ENCODE measurements at places on chromosomes 11 and 22.
A peak's percentile ranks its signal among the peaks of the same experiment; 100 is the strongest.

- DNase-seq, result no peak
Measured at GRCh38 chr11:65958291-65958690, 3.2 kb upstream of the SART1 start.

DNA sequence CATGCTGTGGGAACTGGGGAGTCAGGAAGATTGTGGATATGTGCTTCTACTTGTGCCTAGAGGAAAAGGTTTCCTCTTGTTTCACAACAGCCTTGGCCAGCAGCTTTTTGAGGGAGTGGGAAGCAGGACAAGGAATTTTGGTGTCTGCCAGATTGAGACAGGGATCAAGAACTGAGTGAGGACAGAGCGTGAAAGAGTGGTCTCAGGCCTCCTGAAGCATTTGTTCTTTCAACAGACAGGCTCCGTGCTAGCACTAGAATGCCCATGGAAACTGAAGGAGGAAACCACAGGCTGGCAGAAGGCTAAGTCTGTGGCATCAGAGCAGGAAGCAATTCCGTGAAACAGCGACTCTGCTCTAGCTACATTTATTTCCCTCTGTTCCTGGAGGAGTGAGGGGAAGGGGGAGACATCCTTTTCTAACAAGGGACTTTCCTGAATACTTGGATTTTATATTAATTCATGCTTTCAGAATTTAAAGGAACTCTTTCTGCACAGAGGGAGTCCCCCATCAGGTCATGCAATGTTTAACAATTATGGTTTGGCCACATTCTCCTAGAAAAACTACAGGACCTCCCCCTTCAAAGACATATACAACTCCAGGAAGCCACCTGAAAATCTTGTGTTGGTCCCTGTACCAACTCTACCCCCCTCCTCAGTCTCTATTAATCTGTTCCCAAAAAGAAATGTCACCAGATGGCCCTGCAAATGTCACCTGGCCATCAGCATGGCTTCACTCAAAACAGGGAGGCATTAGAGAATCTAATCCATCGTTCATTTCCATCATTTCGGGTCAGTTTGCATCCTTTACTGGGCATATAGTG lies 96.1 kb downstream of the SYT9 start:
- DNase-seq, result peak; percentile 4

GRCh38 chr11:114016986-114017385 lies 42.1 kb downstream of the HTR3A start:
- no peak for DNase-seq

- no peak for DNase-seq
Measured at GRCh38 chr22:22010358-22010757, 27.8 kb upstream of the TOP3B start.

DNA sequence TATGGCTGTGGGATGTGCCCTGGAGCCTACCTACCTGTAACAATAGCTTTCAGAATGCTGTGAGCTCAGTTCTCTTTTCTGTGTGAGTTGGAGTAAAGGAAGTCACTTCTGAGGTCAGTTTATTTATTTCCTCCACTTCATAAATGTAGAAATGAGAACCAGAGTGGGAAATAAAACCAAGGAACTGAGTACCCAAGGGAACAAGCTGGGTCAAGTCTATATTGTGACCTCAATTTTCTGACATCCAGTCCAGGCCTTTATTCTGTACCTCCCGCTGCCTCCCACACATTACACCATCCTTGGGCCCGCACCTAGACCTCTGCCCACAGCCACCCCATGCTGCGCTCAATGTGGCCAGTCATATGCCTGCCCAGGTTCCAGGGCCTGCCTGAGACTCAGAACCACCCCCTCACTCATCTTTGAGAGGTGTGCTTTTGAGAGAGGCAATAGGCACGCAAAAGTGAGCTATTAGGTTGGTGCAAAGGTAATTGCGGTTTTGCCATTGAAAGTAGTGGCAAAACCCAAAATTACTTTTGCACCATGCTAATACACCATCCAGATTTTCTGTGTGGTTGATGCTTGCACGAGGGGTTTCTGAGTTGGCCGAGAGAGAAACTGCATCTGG lies 9.8 kb downstream of the MS4A6E start:
- DNase-seq, result no peak

- DNase-seq, result no peak
Measured at GRCh38 chr11:34199525-34199924, 94.1 kb downstream of the NAT10 start.

GRCh38 chr22:29061773-29062172 lies at the start of gene C22orf31:
Gene C22orf31, minus strand, starts transcription at chr22:29061831. Its CDS starts 39 bp downstream, at chr22:29061792.
- DNase-seq, result peak; percentile 35

DNA sequence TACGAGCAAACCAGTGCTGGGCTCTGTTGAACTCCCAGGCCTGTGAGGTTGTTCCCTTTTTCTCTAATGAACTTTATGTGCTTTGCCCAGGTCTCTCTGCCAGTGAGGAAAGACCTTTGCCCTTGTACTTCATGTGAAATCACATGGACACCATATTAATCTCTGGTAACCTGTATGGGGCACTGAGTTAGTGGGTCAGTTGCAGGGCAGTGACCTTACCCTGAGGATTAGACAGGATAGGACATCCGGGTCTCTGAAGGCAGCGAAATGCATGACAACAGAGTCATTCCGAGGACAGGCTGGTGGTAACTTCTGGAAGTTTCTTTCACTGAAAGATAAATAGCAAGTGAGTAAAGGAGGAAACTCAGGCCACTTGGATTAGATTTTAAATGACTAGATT lies 93.7 kb downstream of the ZBTB16 start:
- DNase-seq, result no peak

DNA sequence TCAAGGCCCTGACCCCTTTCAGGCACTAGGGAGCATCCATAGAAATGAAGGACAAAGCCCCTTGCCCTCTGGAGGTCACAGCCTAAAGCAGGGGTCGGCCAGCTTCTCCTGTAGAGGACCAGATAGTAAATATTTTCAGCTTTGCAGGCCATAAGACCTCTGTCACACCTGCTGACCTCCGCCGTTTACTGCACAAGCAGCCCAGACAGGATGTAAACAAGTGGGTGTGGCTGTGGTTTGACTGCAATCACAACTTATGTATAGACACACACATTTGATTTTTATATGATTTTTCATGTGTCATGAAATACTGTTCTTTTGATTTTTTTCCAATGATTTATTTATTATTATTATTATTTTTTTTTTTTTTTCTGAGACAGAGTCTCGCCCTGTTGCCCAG lies 34.3 kb downstream of the KIAA1671 start:
- DNase-seq, result no peak

- DNase-seq, result peak; percentile 2
Measured at GRCh38 chr11:130483124-130483523, 34.7 kb downstream of the ADAMTS15 start.

DNA sequence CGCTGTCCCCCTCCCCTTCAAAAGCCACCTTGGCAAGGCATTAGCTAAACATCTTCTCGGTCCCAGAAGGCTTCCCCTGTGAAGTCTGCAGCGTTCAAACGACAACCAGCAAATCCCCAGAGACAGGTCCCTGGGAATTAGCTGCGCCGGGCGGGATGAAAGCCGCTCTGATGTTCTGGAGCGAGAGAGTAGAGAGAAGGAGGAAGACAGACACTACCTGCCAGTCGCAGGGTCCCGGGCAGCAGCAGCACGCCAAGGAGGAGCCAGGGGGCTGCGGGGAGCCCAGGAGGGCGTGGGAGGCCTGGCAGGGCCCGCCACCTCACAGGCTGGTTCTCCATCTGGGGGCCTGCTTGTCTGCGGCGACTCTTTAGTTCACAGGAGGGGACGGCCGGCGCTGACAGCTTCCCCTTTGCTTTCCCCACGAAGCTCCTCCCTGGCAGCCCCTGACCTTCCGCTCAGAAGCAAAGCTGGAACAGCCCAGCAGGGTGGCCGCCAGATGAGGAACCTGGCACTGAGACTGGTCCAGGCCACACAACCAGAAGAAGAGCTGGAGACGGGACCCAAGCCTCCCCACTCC lies at the start of gene NFAM1:
TSS of gene NFAM1 (minus strand) at position 384 of the 577 bp plus-strand sequence. CDS start at position 338, 46 bp downstream.
- DNase-seq, result peak; percentile 60

- no peak for DNase-seq
Measured at GRCh38 chr22:32999039-32999815, 59.0 kb downstream of the SYN3 start.

DNA sequence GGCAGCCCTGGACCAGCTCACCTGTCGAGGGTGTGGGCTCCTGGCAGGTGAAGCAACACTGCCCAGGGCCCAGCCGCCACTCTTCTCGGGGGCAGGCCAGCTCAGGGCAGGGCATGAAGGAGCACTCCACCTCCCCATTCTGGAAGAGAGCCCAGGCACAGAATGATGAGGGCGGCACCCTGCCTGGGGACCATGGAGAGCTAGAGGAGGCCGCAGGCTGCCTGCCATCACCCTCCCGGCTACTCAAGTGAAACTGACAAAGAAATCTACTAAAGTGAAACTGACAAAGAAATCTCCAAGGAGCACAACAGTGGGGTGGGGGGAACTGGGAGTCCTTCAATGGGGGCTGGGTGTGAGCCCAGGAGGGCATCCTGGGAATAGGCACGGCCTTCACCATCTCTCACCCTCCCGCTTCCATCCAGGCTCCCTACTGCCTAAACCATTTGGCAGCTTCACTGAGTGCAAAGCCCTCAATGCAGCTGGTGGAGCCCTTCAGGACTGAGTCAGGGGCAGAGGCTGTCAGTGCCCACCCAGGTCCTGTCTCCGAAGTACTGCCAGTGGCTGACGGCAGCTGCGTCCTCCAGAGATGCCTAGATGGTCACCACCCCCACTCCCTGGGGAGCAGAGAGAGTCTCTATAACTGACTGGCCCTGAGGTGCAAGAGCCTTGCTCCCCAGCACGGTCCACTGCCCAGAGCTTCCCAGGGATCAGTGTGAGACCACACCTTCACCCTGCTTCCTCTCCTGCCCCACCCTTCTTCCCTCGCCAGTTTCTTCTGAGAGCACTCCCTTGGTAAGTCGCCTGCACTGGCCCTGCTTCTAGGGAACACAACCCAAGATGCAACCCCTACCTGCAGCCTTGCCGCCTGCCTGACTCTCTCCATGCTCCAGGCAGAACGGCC lies 21.7 kb downstream of the VWCE start:
- peak; percentile 27 for DNase-seq

- DNase-seq, result no peak
Measured at GRCh38 chr11:76665921-76666351, 4.6 kb downstream of the LRRC32 start.

DNA sequence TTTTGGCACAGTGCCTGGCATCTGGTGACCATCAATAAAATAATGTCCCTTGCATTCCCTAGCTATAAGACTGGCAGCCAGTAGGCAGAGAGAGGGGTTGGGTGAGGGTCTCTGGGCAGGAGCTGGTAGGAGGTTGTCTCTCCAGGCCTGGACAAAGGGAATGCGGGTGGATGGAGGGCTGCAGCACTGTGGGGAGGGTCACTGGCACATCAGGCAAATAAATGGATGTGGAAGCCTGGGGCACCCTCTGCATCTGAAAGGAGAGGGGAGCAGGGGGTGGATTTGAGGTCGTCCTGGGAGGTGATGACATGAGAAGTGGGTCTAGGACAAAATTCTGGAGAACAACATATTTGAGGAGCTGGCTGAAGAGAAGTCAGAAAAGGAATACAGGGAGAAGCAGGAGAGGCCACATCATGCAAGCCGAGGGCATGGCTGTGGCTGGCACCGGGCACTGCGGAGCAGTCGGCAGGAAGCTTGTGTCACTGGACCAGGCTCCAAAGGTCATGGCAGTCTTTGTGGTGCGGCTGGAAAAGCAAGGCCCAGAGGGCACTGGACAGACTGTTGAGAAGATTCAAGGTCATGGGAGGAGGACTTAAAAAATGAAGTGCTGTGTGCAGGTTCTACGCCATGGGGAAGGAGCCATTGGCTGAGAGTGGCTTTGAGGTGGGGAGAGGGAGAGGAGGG lies 36.5 kb upstream of the THY1 start:
- DNase-seq, result no peak

GRCh38 chr22:27709919-27710675 lies 91.5 kb downstream of the MN1 start:
- DNase-seq, result no peak

DNA sequence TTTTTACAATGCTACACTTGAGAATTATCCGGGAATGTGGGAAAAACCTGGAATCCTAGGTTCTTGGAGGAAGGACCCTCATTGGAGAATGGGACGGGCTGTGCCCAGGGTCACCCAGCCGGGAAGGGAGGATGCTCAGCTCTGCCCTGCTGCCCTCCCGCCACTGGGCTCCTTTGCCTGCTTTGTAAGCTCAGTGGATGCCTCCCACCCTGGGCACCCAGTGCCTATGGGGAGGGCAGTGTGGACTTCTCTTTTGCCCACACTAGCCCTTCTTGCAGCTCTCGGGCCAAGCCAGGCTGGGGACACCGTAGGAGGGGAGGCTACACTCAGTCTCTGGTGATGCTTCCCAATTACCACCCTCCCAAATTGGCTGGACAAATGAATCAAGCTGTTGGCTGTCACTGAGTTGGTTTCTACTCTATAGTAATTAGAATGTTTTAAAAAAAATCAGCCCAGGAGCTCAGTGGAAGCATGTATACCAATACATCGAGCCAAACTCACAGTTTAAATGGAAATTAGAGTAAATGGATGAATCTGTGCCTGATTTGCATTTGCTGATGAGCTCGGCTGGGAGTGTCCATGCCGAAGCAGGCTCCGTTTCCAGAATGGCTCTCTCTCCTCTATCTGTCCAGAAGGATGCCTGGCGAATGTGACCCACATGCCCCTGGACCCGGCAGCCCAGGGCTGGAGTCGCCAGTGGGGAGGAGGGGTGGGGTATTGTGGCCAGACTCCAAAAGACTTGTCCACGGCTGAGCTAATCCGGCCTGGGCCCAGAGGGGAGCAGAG lies 317.0 kb downstream of the CTTN start:
- no peak for DNase-seq

GRCh38 chr11:2166091-2166851 lies 5.3 kb upstream of the INS start:
- DNase-seq, result peak; percentile 72

DNA sequence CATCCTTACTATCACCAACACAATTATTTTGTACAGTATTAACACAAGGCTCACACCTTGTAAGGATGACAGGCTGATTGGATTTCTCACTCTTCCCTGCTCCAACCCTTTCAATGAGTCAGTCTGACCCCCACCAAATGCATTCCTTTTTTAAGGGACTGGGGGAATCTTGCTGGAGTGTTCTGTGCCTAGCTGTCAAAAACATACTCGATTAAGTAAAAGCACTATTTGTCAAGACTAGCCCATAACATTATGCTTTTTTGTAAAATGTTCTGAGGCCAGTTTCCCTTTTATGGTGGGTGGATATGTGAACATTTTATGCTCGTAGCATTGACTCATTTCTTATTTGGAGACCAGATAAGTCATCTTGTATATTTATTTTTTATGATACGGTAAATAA lies 87.2 kb downstream of the PDHX start:
- DNase-seq, result no peak

DNA sequence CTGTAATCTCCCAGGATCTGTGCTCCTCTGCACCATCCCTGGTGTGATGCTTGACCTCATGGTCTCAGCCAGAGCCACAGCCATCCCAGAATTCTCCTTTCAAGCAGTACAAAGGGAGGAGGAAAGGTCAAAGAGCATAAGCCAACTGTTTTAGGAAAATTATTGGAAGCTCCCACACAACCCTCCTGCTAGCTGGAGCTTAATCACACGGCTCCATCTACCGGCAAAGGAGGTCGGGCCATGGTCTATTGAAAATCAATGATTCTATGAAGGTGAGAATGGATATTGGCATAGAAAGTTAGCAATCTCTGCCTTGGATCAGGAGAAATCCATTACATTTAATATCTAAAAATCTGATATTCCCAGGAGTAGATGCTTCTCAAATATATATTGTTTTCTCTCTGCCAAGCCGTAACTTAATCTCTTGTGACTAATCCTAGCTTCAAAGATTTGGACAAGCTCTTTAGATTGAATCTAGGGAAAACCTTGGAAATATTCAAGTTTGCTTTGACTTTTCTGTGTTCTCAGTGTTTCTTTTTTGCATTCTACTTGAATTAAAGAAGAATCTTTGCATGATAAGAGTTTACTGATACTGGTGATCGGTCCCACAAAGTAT lies 259.6 kb downstream of the NTM start:
- DNase-seq, result no peak

- no peak for DNase-seq
Measured at GRCh38 chr11:76792505-76793264, 9.5 kb downstream of the TSKU start.

All from NCI-H69 (cell line).